ENCODE measurements at places on chromosomes 5 and 9.

- DNase-seq: peak; percentile 32
Observed at GRCh38 chr9:71001780-71002386, 119.5 kb downstream of the TRPM3 start.

DNA sequence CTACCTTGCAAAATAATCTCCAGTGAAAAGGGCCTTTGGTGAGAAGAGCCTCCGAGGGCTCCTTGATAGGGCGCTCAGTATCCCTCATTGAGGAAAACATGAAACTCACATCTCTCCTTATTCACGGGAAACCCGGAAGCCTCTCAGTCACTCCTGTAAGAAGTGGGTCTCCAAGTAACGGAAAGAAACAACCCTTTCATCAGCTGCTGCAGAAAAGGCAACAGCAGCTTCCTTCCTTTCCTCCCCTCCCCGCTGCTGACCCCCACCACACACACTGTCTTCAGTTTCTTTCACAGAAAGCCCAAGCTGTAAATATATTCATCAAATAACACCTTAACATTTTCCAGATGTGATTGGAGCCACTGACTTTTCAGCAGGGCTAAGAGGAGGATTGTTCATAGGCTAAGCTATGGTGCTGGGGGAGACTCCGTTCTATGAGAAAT is 81.4 kb downstream of the C9orf152 start:
- DNase-seq: no peak

- no peak for DNase-seq
Observed at GRCh38 chr5:151661968-151662732, 24.6 kb downstream of the SPARC start.

- DNase-seq: peak; percentile 91
Observed at GRCh38 chr9:121286973-121287741, 19.2 kb downstream of the GSN start.

DNA sequence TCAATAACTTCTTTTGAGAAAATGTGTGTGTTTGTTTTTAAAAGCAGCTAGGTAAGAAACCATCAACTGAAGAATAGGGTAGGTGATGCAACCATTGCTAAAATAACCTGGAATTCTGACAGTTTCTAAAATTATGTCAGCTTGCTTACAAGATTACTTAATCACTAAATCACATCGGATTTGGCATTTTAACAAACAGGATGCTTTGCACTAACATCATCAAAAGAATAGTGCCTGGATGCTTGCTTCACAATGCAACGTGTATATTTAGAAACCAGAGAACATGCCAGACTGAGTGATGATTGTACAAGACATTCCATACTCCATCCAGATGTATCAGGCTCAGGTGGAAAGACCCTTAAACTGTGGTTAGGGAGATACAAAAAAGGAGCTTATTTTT is 43.9 kb downstream of the PAM start:
- DNase-seq: no peak

- DNase-seq: no peak
Observed at GRCh38 chr9:97510797-97511654, 9.6 kb downstream of the TMOD1 start.

DNA sequence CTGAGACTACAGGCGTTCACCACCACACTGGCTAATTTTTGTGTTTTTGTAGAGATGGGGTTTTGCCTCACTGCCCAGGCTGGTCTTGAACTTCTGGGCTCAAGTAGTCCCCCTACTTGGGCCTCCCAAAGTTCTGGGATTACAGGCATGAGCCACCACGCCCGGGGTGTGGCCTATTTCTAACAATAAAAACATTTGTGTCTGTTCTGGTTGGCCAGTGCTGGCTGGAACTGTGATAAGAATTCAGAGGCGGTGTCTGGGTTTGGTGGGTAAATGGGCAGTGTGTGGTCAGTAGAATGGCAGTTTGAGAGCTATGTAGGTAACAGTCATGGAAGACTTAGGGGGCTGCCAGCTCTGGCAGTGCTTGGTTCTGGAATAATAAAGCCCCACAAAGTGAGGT is 46.9 kb upstream of the SYNPO start:
- no peak for DNase-seq

DNA sequence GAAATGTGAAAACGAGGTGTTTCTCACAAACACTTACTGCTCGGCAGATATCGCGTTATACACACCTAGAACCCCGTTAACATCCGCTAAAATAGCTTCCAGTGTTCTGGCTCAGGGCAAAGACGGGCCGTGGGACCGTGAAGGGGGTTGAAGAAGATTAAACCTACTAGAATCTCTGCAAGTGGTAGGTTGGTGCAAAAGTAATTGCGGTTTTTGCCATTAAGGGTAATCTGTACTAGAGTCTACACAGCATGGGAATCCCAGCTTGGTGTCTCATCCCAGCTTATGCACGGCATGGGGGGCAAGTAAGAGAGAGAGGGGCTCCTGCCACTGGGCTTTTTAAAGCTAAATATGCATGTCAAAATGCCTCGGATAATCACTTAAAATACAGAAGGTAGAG is 43.9 kb downstream of the HRH2 start:
- DNase-seq: no peak

DNA sequence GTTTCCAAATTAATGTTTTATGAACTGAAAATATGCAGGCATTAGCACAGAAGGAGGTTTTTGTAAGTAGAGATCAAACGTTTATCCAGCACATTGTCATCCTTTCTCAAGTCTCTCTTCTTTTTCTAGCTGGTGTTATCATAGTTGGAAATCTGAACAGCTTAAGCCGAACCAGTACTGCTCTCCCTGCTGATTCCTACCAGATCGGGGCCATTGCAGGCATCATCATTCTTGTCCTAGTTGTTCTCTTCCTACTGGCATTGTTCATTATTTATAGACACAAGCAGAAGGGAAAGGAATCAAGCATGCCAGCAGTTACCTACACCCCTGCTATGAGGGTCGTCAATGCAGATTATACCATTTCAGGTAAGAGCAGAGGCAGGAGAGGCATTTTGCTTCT is 72.1 kb upstream of the PRRC1 start:
- no peak for DNase-seq

GRCh38 chr5:756171-756570 is 28.4 kb downstream of the ZDHHC11B start:
- DNase-seq: no peak

GRCh38 chr9:136609160-136609475 is 53.6 kb upstream of the EGFL7 start:
- DNase-seq: no peak

DNA sequence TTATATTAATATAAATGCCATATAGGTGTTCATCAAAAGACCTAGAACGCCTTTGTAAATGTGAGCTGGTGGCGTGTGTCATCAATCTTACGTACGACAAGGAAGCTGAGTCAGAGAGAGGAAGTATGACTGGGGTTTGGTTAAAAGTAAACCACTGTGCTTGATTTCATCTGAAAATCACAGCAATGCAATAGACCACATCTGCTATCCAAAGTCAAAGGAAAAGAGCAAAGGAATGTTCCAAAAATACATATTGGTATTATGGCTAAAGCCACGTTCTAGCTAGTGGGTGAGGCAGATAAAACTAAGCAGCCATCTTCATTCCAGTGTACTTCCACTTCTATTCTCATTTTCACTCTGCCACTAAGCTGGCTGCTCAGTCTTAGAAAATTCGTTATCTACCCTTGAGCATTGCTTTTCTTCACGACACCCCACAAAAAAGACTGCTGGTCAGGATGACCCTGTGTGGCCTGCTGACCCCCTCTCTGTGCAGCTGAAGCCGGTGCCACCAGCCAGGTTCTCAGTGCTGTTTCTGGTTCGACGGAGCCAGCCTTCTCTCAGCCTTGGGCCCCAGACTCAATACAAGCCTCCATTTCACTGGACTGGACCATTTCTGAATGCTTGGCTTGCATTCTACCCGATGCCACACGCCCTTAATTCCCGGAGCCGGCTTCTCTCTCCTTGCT is 23.8 kb downstream of the SHC3 start:
- no peak for DNase-seq

GRCh38 chr5:143812085-143812705 is at the start of gene HMHB1:
TSS of gene HMHB1 (plus strand) at chr5:143812161.
- DNase-seq: no peak

- no peak for DNase-seq
Observed at GRCh38 chr5:43078956-43079355, 38.8 kb upstream of the ANXA2R start.

GRCh38 chr5:141135030-141135717 is at the start of gene PCDHB5:
TSS of gene PCDHB5 (plus strand) at chr5:141135206. CDS start at chr5:141135435, 229 bp downstream.
- peak; percentile 37 for DNase-seq

DNA sequence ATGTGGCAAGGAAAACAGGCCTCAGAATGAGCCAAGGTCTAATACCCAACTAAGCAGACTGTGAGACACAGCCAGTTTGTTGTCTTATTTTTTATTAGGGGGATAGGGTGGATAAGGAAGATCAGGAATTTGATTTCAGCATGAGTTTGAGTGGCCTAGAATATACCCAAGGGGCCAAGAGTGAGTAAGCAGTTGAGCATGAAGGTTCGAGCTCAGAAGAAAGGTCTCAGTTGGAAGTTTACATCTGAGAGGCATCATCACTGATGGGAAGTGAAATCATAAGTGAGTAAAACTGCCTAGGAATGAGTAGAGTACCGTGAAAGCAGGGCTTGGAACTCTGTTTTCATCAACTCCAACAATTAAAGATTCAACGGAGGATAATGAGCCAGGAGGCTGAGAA is 12.6 kb downstream of the PSMD5 start:
- no peak for DNase-seq

DNA sequence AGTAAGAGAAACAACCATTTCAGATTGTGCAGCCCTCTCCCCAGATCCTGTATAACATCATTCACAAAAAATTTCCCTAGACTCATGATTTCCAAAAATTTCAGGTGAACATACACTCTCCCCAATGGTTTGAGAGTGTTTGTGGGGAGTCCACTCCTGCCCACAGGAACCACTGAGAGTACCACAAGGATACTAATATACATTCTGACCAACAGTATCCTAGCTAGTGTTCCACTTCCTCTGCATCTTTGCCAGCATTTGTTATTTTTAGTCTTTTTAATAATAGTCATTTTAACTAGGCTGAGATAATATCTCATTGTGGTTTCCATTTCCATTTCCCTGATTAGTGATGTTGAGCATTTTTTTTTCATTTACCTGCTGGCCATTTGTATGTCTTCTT is 155.4 kb downstream of the DTWD2 start:
- no peak for DNase-seq

GRCh38 chr9:122334916-122335315 is 35.9 kb upstream of the PTGS1 start:
- no peak for DNase-seq

DNA sequence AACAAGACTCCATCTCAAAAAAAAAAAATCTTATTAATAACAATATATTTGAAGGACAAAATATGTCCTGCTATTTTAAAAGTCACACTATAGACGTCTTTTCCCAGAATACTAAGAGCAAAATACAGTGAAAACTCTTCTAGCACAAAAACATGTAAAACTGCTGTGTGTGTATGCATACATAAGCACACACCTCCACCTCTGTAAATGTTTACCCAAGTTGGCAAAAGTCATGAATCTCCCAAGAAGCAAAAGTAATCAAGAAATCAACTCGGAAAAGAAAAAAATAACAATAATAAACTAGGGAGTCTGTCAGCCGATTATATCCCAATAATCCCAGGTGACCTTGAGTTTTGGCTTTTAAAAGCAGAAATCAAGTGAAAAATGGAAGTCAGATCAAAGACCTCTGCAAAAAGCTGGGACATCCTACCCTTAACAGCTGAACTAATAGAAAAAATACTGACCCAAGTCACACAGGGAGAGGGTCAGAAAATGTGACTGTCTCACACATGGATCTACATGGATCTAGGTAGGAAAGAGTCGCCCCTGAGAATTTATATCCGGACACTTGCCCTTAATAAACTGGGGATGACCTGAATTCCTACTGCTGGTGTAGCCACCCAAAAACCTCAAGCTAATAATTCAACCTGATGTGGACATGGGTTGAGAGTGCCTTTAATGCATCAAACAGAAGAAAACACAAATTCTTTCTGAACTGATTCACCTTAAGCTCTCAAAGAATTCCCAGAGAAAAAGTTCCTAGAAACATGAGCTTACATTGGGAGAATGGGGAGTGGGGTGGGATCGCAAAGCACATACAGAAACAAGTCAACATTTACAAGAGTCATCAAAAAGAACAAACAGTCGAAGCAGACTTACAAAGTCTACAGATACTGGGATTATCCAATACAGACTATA is 29.9 kb downstream of the LPAR1 start:
- DNase-seq: no peak

- DNase-seq: no peak
Observed at GRCh38 chr5:111997308-111997707, 240.3 kb upstream of the NREP start.

GRCh38 chr5:120761986-120762385 is 297.9 kb downstream of the PRR16 start:
- DNase-seq: no peak

GRCh38 chr9:1087120-1087881 is 37.1 kb downstream of the DMRT2 start:
- no peak for DNase-seq

DNA sequence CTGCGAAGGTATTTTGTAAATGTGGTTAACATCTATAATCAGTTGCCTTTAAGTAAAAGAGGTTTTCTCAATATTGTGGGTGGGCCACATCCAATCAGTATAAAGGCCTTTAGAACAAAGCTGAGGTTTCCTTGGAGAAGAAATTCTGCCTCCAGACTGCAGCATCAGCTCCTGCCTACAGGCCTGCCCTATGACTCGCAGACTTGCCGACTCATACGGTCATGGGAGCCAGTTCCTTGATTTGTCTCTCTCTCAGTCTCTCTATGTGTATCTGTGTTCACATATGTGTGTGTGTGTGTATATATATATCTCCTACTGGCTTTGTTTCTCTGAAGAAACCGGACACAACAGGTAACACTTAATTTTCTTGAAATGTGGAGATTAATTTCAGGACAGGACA is 45.3 kb downstream of the SLC36A1 start:
- DNase-seq: no peak

- no peak for DNase-seq
Observed at GRCh38 chr5:71475788-71476384, 20.4 kb downstream of the BDP1 start.

DNA sequence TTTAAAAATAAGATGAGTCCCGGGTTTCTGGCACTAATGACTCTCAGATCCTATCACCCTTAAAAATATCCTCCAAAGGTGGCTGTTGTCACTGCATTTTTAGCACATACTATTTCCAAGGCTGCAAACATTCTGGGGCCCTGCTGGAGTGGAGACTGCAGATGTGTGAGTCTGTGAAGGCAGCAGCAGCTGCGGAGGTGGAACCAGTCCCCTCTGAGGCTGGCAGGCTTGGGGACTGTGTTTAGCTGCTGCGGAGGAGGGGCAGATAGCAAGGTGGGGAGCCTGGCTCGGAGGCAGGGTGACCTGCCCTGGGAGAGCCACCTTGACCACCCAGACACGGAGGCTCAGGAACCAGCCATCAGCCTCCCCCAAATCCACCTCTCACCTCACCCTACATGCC is 77.0 kb downstream of the C5orf15 start:
- DNase-seq: no peak

- no peak for DNase-seq
Observed at GRCh38 chr5:6745706-6746222, 32.5 kb downstream of the TENT4A start.

DNA sequence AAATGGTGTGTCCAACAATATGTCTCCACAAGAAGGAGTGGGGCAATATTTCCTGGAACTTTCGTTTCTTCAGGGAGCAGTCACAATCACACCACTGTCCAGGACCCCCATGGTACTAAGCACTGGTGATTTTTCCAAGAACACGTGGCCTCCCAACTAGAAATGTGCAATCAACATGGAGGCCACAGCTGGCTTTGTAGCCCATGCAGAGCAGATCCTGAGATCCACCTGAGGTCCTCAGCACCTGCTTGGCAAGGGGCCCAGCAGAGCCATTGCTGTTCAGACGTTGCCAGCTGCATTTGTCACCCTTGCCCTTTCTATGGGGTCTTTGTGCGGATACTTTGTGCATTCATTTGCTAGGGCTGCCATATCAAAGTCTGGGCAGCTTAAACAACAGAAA is 334.5 kb upstream of the IRX4 start:
- DNase-seq: no peak

Data from mucosa of gallbladder (tissue), 1 donor.